ENCODE measurements at places on chromosomes 5 and 9.

GRCh38 chr9:10661376-10661775, 48.6 kb upstream of the PTPRD start:
- DNase-seq = no peak

DNA sequence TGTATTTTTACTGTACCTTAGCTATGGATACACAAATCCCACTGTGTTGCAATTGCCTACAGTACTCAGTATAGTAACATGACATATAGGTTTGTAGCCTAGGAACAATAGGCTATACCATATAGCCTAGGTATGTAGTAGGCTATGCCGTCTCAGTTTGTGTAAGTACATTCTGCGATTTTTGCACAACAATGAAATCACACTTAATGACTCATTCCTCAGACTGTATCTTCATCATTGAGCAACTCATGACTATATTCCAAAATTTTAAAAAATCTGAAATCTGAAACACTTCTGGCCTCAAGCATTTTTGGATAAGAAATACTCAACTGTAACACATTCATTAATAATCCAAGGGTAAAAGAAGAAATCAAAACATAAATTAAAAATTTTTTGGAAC, 666.8 kb upstream of the GRAMD2B start:
- no peak for DNase-seq

DNA sequence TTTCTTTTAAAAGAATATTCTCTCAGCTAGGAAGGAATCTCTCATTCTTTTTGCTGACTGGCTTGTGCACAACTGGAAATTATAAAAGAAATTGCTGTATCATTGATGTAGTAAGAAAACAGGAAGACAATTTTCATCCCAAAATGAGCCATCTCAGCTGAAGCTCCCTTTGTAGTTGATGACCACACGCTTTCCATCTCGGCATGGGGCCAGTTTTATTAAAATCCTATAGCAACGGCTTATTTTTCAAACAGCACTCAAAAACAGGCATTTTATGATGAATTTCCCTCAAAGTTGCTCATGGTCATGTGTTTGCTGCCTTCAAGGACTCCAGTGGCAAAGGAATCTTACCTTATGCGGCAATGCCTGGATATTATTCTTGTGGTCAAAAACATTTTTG, 62.4 kb upstream of the GLIS3 start:
- DNase-seq = no peak

DNA sequence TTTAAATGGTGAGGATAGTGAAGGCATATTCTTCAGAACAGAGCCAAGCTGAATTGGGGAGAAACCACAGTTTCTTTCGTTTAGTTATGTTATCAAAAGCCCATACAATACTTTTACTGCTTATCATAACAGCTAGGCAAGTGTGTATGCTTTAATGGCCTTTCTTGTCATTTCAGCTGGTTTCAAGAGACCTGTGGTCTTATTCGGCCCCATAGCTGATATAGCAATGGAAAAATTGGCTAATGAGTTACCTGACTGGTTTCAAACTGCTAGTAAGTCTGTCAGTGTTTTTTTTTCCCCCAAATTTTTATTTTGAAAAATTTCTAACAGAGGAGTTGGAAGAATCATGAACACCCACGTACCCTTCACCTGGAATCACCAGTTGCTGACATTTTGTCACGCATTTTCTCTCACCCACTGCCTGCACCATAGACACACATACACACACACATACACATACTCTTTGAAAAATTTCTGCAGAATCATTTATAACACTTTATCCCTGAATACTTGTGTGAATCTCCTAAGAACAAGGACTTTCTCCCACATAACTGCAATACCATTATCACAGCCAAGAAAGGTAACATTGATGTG, 63.7 kb downstream of the TJP2 start:
- no peak for DNase-seq

DNA sequence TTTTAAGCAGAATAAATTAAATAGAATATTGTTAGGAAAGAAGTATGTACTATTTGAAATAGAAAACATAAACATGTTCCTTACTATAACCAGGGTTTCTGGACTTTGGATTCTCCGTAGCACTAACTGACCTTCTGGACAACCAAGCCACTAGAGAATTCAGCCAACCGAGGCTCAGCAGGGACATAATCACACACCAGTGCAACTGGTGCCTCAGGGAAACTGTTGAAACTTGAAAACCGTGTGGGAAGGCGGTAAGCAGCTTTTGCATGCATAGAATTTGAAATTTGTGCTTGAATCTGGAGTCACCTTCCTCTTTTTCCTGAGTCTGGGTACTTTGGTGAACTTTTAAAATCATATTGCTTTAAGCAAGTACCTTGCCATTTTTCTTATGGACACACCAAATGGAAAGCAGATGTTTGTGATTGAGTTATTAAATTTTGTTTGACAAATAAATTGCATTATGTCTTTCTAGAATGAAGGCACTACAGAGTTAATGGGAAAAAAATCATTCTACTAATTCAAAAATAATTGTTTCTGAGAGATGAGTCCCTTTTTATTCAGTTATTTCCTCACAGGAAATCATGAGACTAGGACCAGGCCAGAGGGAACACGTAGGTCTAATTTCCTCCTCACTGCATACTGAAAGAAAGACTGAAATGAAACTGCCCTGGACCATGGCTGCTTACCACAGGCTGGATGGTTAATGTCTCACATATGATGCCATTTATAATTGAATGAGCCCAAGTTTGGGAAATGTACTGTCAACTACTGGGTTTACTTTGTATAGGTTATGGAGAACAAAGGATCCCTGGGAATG, 20.6 kb upstream of the SCAMP1 start:
- DNase-seq = no peak

DNA sequence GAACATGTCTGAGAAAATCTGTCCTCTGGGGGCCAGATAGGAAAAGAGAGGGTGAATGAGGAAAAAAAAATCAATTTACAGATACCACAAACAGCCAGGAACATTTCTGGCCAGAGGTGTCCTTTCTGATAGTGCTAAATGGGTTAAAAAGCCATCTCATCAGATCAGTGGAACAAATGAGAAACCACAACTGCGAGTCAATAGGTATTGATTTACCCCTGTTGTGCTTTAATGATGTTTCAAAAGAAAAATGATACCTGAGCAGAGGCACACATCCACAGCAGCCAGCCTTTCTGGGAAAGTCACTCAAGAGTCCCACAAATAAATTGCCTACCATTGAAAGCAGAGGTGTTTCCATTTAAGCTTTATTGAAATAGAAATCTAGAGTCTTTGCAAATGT, 79.3 kb upstream of the PTGER4 start:
- no peak for DNase-seq

- no peak for DNase-seq
These were observed 28.6 kb downstream of the RASGEF1C start for GRCh38 chr5:180180421-180180820.

- no peak for DNase-seq
These were observed 6.2 kb upstream of the TMEM141 start for GRCh38 chr9:136784997-136785361.

GRCh38 chr9:68793605-68794343, 88.7 kb downstream of the PIP5K1B start:
- DNase-seq = no peak

DNA sequence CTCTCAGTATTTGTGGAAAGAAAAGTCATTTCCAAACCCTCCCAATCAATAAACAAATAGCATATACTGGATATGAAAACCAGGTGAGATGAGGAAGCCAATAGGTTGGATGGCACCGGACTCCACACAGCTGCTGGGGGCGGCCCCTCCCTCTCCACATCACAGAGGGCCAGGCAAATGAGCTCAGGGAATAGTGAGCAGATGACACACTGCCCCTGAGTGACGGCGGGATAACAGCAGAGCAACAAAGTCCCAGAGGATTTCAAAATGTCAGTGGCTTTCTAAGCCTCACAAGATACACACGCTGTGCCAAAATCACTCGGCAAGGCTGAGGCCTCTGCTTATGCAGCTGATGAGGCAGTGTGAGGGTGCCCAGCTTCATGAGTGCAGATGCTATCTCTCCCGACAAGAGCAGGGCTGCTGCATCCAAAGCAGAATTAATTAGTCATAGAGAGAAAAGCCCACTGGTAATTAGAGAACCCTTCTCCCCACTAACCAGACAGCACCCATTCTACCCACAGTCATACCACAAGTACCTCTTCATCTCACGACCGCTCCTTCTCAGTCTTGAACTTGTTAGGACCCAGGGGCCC, 235.0 kb upstream of the NFIL3 start:
- no peak for DNase-seq

GRCh38 chr5:66475731-66476130, 120.5 kb upstream of the MAST4 start:
- DNase-seq = no peak

GRCh38 chr9:78365748-78366697, 69.1 kb downstream of the PSAT1 start:
- no peak for DNase-seq

- DNase-seq = peak; percentile 36
These were observed 113.2 kb upstream of the RANBP3L start for GRCh38 chr5:36414869-36415282.

DNA sequence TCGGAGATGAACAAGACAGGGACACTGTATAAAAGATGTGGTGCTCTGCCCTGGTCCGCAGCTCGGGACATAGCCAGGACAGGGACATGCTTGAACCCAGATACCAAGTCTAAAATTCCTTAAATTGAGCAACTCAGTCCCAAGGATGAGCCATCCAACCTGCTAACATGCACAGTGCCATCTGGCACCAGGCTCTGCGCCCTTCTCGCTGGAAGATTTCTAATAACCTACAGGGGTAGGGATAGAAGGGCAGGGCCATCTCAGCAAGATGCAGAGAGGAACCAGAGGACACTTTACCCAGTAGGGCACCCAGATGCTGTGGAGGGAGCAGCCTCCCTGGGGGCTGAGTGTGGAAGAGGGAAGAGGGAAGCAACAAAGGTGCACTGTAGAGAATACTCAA, 60.1 kb downstream of the SEMA4D start:
- no peak for DNase-seq

- DNase-seq = no peak
These were observed 358.0 kb downstream of the ENC1 start for GRCh38 chr5:74282490-74282889.

DNA sequence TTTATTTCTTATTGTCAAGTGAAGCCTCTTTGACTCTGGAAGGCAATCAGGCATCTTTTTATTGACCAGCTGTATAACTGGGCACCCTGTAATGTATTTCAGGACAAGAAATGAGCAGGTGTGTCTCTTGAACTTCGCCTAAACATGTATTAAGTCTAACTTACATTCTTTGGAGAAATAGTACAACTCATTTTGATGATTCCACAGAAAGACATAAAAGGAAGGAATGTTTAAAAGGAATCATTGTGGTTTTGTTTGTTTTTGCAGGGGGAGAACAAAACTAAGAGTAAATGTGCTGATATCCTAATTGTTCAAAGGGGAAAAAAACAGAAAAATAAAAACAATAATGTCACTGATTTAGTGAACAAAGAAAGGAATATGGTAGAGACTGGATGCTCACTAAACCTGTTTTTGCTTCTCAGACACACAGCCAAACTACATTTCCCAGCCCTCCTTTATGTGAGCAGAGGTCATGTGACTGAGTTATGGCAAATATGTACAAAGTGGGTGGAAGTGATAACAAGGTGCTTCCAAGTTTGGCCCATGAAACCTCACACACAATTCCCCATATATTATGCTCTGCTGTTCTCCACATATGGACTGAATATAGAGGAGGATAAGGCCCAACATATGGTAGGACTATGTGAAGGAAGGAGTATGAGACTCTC, 150.6 kb upstream of the ACOT12 start:
- no peak for DNase-seq

DNA sequence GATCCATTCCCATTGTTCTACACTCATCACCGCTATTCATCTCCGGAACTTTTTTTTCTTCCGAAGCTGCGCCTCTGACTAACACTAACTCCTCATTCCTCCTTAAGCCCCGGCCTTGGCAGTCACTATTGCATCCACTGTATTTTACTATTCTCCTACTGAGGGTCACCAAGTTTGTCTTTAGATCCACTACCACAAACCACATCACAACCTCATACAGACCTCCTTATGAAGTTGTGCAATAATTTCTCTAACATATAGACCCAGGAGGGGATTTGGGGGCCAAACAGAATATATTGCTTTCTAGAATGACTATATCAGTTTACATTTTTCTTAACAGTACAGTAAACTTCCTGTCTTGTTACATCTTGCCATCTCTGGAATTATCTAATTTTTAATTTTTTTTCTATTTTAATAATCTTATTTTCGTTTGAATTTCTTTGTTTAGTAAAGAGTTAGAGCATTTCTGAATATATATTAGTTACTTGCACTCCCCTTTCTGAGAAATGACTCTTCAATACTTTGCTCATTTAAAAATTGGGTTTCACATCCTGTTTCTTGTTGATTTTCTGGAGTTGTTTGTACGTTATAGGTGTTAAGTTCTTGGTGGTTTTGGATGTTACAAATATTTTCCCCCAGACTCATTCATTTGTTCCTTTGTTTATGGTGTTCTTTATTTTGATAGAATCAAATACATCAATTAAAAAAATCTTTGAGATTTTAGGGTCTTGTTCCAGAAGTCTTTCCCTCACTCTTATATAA, 37.1 kb downstream of the DMRT2 start:
- no peak for DNase-seq

DNA sequence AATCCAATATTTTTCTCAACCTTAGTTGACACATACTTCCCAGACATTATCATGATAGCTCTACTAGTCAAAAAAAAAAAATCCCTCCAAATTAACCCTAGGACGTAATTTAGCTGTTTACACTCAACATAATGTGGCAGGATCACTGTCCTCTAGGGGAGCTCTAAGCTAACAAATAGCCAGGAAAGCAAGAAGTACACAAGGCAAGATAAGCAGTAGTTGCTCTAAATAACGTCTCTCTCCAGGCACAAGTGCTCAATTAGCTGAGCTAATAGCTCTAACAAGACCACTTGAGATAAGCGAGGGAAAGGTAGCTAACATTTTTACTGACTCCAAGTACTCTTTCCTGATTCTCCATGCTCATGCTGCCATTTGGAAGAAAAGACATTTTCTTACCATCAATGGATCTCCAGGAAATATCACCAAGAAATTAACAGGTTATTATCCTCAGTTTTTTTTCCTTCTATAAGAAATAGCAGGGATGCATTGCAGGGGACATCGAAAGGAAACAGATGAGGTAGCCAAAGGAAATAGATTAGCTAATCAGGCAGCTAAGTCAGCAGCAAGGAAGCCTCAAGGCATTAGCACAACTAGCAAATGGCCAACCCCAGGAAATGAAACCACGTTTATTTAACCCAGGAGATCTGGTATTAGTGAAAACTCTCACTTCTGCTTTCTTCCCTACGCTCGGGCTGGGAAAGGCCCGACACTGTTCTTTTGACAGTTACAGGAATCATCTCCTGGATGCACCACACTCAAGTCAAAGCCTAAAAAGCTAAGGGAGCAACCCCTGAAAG, 614.1 kb downstream of the PTPRD start:
- DNase-seq = no peak
